ENCODE measurements at places on chromosomes 2 and 18. TPM values are rescaled to one million over a fixed set of nuclear protein-coding genes. Genes with fewer than 3 reads are reported as not detected.

The EFHD1 gene
- total RNA-seq = not detected

GRCh38 chr2:235725841-235726240, 232.0 kb downstream of the AGAP1 start:
- H3K27ac ChIP-seq = no peak overlapping the region
- no peak overlapping the region for H3K4me3 ChIP-seq
- no peaks in the 10 kb centered on the region for H3K4me1 ChIP-seq
- H3K36me3 ChIP-seq = no peaks in the 10 kb centered on the region

The MMADHC gene
- 51.9 TPM for total RNA-seq

GRCh38 chr18:74370115-74370514, 54.5 kb downstream of the C18orf63 start:
- peaks cover 13% of the 10 kb centered on the region for H3K4me1 ChIP-seq
- H3K27ac ChIP-seq = no peak overlapping the region
- no peaks in the 10 kb centered on the region for H3K27me3 ChIP-seq
- H3K36me3 ChIP-seq = no peaks in the 10 kb centered on the region
- no peak for DNase-seq

- no peaks in the 10 kb centered on the region for H3K27me3 ChIP-seq
- H3K4me1 ChIP-seq = no peaks in the 10 kb centered on the region
- H3K4me3 ChIP-seq = no peak overlapping the region
- no peak overlapping the region for H3K27ac ChIP-seq
- no peaks in the 10 kb centered on the region for H3K36me3 ChIP-seq
Measured at GRCh38 chr18:22838221-22838620, 94.9 kb upstream of the RBBP8 start.

The SFXN5 gene
- total RNA-seq = 4.2 TPM

GRCh38 chr2:15506229-15506819, 54.8 kb downstream of the NBAS start:
- DNase-seq = no peak
- H3K27me3 ChIP-seq = no peaks in the 10 kb centered on the region
- H3K27ac ChIP-seq = no peak overlapping the region
- H3K4me1 ChIP-seq = no peaks in the 10 kb centered on the region

DNA sequence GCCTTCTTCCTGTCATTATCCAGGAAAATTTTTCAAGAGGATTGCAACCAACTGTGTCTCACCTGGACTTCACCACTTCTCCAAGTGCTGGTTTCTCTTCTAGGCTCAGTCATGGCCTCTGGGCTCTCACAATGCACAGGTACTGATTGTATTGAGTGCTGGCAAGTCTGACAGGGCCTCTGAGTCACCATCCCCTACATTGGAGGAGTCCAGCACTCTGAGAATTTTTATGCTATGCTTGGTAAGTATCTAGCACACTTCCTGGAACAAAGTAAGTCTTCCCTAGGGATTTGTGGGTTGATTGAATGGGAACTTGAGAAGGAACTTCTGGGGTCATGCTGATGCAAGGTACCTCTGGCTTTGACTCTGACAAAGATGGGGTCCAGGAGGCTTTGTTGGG, 147.2 kb upstream of the CELF4 start:
- H3K36me3 ChIP-seq = no peaks in the 10 kb centered on the region
- DNase-seq = no peak
- H3K4me3 ChIP-seq = no peak overlapping the region
- H3K4me1 ChIP-seq = no peaks in the 10 kb centered on the region
- no peak overlapping the region for H3K27ac ChIP-seq
- H3K27me3 ChIP-seq = no peaks in the 10 kb centered on the region

DNA sequence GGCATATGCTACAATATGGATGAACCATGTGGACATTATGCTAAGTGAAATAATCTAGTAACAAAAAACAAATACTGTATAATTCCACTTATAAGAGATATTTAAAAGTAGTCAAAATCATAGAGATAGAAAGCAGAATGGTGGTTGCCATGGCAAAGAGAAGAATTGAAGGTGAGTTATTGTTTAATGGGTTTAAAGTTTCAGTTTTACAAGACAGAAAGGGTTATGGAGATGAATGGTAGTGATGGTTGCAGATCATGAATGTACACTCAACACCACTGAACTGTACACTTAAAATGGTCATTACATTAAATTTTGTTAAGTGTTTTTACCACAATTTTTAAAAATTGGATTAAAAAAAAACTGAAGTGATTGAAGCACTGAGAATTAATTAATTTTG, 298.2 kb upstream of the ZC3H15 start:
- H3K27ac ChIP-seq = no peak overlapping the region
- no peak for DNase-seq
- no peaks in the 10 kb centered on the region for H3K27me3 ChIP-seq
- H3K36me3 ChIP-seq = no peaks in the 10 kb centered on the region
- H3K4me1 ChIP-seq = no peaks in the 10 kb centered on the region

GRCh38 chr2:27211241-27211942, 449 bp upstream of the ATRAID start:
- H3K27ac ChIP-seq = peak overlapping the region; percentile 46
- H3K27me3 ChIP-seq = no peaks in the 10 kb centered on the region
- peaks cover 23% of the 10 kb centered on the region for H3K36me3 ChIP-seq
- H3K4me1 ChIP-seq = peaks cover 52% of the 10 kb centered on the region

- no peaks in the 10 kb centered on the region for H3K27me3 ChIP-seq
- no peaks in the 10 kb centered on the region for H3K36me3 ChIP-seq
- no peak overlapping the region for H3K27ac ChIP-seq
- DNase-seq = no peak
Measured at GRCh38 chr2:85935746-85936208, 47.0 kb upstream of the ST3GAL5 start.

GRCh38 chr2:34242763-34243123, 643.6 kb upstream of the FAM98A start:
- H3K4me3 ChIP-seq = no peak overlapping the region
- no peak for DNase-seq
- no peaks in the 10 kb centered on the region for H3K36me3 ChIP-seq
- no peak overlapping the region for H3K27ac ChIP-seq
- no peaks in the 10 kb centered on the region for H3K27me3 ChIP-seq

The LYPD6B gene
- total RNA-seq = 0.43 TPM

- DNase-seq = no peak
- no peaks in the 10 kb centered on the region for H3K36me3 ChIP-seq
- no peak overlapping the region for H3K4me3 ChIP-seq
Measured at GRCh38 chr2:186036862-186037449, 298.4 kb downstream of the FSIP2 start.

DNA sequence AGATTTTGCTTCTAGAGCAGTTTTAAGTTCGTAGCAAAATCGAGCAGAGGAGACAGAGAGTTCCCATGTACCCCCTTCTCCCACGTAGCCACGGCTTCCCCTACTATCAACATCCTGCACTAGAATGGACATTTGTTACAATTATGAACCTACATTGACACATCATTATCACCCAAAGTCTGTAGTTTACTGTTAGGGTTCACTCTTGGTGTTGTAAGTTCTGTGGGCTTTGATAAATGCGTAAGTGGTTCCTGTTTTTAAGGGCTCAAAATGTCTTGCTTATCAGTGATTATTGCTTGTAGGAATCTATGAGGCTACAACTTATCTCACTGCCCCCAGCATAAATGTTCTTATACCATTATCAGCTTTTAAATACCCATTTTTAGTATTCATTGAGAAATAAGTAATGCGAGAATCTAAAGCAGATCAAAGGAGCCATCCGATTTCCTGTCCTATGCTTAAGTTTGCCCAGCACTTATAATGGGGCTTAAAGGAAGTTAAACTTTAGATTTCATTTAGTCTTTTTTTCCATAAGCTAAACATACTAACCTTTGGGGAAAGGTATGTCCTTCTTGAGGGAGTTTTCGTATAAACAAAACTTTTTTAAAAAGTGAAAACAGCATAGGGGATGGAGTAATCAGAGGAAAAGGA, 118.7 kb downstream of the HAUS1 start:
- no peak overlapping the region for H3K27ac ChIP-seq
- DNase-seq = no peak
- no peaks in the 10 kb centered on the region for H3K27me3 ChIP-seq
- H3K4me1 ChIP-seq = peaks cover 15% of the 10 kb centered on the region

The C2orf81 gene
- total RNA-seq = 3.8 TPM

DNA sequence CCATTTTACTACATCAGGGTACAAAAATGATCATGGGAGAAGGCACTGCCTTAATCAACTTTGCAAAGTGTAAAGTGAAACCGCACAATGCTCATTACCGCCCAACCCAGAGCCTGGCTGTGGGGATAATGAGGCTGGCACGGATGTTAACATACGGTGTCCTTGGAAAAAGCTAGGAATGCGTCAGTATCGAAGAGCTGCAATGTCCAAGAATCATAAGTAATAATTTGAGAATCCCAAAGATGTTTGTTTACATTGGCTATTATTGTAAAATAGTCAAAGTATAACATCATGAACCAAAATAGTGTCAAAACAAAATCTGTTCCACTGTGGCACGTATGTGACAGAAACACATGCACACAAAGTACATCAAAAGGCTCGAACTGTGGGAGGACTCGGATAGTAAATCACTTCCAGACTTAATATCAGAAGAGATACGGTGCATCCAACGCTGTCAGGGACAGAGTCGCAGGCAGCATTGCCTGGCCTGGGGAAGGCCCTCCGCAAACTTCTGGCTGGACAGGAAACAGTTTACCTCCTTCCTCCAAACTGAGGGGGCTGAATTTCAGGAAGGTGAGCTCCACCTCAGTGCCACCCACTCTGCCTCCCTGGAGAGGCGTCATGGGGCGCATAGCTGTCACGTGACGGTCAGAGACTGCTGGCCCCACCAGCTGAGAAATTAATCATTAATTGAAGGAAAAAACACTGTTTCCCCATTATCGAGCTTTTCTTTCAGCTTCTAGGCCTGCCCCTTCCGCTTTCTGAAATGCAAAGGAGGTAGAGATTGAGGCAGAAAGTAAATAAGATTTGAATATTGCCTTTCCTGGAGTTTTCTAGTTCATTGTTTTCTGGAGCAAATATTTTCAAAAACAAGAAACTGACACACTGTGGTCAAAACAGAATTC, 1.8 kb upstream of the ID2 start:
- H3K27me3 ChIP-seq = peaks cover 5% of the 10 kb centered on the region
- H3K27ac ChIP-seq = peak overlapping the region; percentile 80
- DNase-seq = peak; percentile 42

- no peaks in the 10 kb centered on the region for H3K27me3 ChIP-seq
- H3K27ac ChIP-seq = no peak overlapping the region
- H3K36me3 ChIP-seq = no peaks in the 10 kb centered on the region
- DNase-seq = peak; percentile 69
- H3K4me3 ChIP-seq = no peak overlapping the region
Measured at GRCh38 chr2:161570424-161571050, 53.7 kb upstream of the SLC4A10 start.

GRCh38 chr2:11042841-11043240, 112.4 kb upstream of the SLC66A3 start:
- no peak overlapping the region for H3K4me3 ChIP-seq
- peaks cover 4% of the 10 kb centered on the region for H3K27me3 ChIP-seq
- no peaks in the 10 kb centered on the region for H3K4me1 ChIP-seq
- H3K36me3 ChIP-seq = no peaks in the 10 kb centered on the region
- H3K27ac ChIP-seq = no peak overlapping the region

The CIB4 gene
- total RNA-seq = not detected

The UCN gene
- 2.5 TPM for total RNA-seq

DNA sequence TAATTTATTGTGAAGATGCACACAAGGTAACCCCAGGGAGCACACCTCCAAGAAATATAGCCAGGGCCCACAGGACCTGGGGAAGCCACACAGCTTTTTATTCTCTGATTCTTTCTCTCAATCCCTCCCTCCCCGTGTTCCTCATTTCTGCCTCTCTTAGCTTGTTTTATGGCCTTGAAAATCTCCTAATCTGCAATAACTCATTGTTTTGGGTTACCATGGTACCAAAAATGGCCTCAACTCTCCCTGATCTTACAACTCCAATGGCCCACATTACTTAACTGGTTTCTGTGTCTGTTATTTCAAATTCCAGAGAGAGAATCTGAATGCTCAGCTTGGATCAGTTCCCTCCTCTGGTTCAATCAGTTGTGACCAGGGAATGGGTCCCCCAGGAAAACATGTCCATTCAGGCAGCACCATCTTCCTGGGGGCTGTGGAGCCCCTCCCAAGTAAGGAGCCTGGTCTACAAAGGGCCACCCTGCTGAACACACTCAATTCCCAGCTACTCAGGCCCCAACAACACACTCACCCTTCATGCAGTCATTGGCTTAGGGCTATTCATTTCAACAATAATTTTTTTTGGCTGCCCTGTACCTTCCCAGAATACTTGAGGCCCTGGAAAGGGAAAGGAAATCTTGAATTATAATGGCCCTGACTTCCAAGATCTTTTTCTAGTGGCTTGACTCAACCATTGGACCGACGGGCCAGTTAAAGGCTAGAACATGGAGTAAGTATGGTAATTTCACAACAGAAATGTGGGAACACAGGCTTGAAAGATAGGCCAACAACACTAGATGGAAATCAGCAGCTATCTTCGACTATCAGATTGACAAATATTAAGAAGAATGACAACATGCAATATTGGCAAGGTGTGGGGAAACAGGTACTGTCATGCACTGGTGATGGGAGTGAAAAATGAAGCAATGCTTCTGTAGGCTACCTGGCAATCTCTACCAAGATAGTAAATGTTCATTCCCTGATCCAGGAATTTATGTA, 41.6 kb upstream of the ST3GAL5 start:
- no peaks in the 10 kb centered on the region for H3K27me3 ChIP-seq
- H3K27ac ChIP-seq = no peak overlapping the region
- no peak for DNase-seq

GRCh38 chr2:137047369-137047768, 282.0 kb downstream of the THSD7B start:
- H3K36me3 ChIP-seq = no peaks in the 10 kb centered on the region
- no peak for DNase-seq
- H3K27me3 ChIP-seq = no peaks in the 10 kb centered on the region
- no peak overlapping the region for H3K27ac ChIP-seq

DNA sequence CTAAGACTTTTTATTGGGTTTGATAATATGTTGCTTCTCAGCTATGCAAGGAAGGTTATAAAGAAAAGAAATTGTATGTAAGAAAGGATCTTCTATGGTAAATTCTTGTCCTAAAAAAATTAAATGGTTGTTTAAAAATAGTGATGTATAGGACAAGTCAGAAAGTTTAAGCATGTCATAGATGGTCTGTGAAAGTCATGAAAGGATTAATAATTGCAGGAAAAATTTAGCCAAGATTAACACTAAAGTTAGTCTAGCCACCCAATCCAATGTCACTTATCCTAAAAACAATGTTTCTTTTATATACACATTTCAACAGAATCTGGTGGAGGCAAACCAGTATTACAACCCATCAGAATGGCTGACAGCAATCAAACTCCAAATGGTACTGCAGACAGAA, 1046.7 kb upstream of the SLC39A10 start:
- no peaks in the 10 kb centered on the region for H3K4me1 ChIP-seq
- no peak for DNase-seq
- no peak overlapping the region for H3K27ac ChIP-seq
- no peaks in the 10 kb centered on the region for H3K36me3 ChIP-seq
- H3K4me3 ChIP-seq = no peak overlapping the region
- H3K27me3 ChIP-seq = no peaks in the 10 kb centered on the region

The EFR3B gene
- 0.58 TPM for total RNA-seq

GRCh38 chr2:168499500-168499899, 43.4 kb downstream of the CERS6 start:
- no peaks in the 10 kb centered on the region for H3K4me1 ChIP-seq
- H3K27me3 ChIP-seq = peaks cover 3% of the 10 kb centered on the region
- H3K36me3 ChIP-seq = no peaks in the 10 kb centered on the region
- no peak for DNase-seq

Data from Karpas-422 (cell line).